ENCODE measurements at places on chromosomes 3 and 15. TPM values are rescaled to one million over a fixed set of nuclear protein-coding genes. Genes with fewer than 3 reads are reported as not detected.

The SPINT1 gene
- 1.2 TPM for total RNA-seq

The NRG4 gene
- total RNA-seq = 1.3 TPM

The DUOX1 gene
- 0.08 TPM for total RNA-seq

GRCh38 chr3:141656771-141657170 lies 81.3 kb upstream of the RNF7 start:
- no peak for DNase-seq

- DNase-seq = no peak
Measured at GRCh38 chr15:89109238-89109637, 21.0 kb downstream of the ABHD2 start.

- DNase-seq = no peak
Measured at GRCh38 chr3:194672876-194673275, 885 bp upstream of the LSG1 start.

GRCh38 chr15:73939138-73939537 lies 12.9 kb downstream of the LOXL1 start:
- no peak for DNase-seq

DNA sequence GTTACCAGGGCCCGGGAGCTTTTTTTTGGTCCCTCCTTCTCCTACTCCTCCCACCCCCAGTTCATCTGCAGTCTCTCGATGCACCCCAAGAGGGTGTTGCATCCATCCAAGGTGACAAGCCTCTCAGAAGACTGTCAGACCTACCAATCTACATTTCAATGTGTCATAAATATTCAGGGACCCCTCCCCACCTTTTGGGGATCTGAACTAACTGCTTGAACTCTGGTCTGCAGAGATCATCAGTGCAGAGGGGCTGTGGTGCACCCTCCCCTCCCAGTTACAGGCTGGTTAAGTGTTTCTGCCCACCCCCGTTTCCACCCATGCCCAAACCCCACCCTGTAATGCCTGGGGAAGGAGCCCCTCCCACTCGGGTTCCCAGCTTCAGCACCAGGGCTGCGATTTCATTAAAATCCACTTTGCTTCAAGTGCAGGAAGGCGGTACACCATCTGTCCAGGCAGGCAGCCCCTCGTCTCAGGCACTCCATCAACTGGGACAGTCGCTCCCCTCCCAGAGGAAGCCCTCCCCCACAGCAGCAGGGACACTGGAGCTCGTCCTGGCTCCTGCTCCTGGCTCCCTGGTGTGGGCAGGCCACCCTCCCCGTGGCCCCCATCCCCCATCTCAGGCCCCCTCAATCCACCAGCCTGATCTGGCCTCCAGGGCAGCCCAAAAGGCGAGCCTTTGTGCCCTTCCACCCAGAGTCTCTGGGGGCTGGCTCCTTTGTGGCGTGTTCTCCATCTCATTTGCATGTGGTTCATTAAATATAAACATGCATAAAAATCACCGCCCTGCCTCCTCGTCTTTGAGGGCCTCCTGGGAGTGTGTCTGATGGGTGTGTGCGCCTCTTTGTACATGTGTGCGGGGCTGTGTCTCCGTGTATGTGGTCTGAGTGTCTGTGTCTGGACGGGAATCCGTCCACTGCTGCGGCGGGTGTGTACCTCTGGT lies 32.3 kb downstream of the RNU5B-1 start:
- DNase-seq = no peak

DNA sequence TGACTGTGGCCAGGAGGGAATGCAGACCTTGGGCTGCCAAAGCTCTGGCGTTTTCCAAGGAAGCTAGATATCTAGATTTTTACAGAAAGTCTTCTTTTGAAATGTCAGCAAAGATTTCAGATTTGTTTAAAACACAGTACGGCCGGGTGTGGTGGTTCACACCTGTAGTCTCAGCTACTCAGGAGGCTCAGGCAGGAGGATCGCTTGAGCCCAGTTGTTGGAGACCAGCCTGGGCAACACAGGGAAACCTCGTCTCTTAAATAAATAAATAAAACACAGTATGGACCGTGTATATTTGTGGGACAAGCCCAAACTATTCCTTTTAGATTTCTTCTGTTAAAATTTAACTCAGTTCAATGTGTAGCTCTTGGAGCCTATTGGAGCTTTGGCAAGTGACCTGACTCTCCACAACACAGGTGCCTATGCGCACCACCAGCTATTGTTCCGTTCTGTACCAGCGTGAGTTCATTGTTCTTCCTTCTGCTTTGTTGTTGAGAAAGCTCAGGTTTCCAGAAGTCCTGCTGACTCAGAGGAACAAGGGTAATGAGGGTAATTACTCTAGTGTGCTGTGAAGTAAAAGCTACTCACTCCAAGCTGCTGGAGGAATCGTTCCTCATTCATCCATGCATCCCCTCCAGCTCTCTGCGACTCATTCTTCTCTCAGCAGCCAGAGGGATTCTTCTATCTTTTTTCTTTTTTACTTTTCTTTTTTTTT lies 73.1 kb upstream of the SLC6A6 start:
- DNase-seq = no peak

- no peak for DNase-seq
Measured at GRCh38 chr3:186209810-186210752, 101.2 kb upstream of the ETV5 start.

DNA sequence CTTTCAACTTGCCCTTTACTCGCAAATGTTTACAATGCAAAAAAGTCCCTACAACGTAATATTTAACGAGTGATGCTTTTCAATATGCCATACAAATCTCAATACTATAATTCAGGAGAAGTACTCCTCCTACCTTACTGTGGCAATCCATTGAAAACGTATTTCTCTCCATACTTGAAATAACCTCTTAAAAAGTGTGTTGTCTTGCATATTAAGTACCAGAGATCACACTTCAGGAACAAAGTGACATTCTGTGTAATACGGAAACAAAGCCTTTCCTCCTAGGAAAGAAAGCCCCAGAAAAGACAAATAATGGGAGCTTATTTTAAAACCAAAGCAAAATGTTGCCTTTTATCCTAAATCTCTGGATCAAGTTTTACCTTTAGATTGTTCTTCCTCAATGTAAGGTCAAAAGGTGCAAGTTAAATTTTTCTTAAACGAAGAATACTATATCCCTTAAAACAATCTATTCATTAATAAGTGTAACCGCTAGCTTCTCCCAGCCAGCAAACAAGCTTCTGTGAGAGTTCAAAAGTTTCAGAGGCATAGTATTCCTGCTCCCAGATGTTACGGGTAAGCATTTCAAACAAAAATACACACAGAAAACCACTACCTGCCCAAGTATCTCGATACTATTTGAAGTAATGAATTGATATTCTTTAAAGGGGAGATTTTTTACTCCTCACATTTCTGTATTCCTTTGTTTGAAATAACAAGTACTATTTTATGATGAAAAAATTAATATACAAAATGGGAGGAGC lies 1.7 kb downstream of the TJP1 start:
- no peak for DNase-seq

GRCh38 chr3:30643763-30644462 lies 37.5 kb downstream of the TGFBR2 start:
- DNase-seq = no peak

DNA sequence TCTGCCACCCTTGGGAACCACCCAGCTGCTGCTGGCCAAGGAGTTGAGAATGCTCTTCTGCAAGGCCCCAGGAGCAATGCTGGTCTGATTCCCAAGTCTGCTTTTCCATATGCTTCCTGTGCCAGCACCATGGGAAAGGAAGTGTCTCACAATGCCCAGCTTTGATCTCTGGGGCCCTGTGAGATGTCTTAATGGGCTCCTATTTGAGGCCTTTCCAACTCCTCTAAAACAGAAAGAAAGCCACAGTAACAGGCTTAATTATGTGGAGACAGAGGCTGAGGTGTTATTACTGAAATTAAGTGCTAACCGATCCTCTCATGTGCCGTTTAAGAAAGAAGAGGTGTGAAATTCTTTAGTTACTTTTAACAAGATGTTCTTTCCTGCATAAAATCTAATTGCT lies 4.5 kb downstream of the EOGT start:
- no peak for DNase-seq

DNA sequence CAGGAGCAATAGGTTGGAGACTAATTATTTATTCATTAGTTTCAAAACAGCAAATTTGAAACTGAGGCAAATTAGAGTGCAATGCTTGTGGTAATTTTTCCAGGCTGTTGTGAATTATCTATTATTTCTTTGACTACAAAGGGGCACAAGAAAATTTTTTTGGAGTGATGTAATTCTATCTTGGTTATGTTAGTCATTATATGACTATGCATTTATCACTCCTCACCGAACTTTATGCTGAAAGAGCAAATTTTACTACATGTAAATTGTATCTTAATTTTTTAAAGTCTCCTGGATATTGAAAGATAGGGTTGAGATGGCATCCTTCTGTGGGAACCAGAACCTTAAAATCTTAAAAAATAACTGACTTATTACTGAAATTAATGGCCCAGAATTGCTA lies 320.0 kb upstream of the ROBO1 start:
- no peak for DNase-seq

The ITPR1 gene
- 39.4 TPM for total RNA-seq

GRCh38 chr3:51974963-51975851 lies at the start of gene ABHD14A:
Gene ABHD14A, plus strand, starts transcription at chr3:51975064. Its CDS starts 72 bp downstream, at chr3:51975136.
- DNase-seq = peak; percentile 71

- DNase-seq = no peak
Measured at GRCh38 chr3:33883538-33883950, 85.1 kb downstream of the PDCD6IP start.

The SKOR1 gene
- total RNA-seq = 0.05 TPM

GRCh38 chr15:26974120-26974780 lies 3.3 kb downstream of the GABRG3 start:
- DNase-seq = no peak

DNA sequence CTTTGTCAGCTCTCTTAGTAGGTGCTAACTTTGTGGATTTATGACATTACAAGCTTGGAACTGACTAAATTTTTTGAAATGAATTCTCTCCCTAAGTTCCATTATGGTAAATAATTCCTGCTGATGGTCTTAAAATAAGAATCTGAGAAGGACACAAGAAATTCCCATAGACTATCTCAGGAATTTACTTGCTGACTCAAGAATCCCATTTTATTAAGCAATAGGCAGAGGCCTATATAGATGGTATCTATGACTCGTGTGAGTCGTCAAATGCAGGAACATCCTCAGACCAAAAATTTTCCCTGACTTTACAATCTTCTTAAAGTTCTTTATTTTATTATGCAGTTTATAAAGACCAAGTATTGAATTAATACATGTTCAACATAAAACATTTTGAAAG lies 30.7 kb upstream of the CBLB start:
- no peak for DNase-seq

The OXTR gene
- 0.28 TPM for total RNA-seq

The HACL1 gene
- total RNA-seq = 46.9 TPM

DNA sequence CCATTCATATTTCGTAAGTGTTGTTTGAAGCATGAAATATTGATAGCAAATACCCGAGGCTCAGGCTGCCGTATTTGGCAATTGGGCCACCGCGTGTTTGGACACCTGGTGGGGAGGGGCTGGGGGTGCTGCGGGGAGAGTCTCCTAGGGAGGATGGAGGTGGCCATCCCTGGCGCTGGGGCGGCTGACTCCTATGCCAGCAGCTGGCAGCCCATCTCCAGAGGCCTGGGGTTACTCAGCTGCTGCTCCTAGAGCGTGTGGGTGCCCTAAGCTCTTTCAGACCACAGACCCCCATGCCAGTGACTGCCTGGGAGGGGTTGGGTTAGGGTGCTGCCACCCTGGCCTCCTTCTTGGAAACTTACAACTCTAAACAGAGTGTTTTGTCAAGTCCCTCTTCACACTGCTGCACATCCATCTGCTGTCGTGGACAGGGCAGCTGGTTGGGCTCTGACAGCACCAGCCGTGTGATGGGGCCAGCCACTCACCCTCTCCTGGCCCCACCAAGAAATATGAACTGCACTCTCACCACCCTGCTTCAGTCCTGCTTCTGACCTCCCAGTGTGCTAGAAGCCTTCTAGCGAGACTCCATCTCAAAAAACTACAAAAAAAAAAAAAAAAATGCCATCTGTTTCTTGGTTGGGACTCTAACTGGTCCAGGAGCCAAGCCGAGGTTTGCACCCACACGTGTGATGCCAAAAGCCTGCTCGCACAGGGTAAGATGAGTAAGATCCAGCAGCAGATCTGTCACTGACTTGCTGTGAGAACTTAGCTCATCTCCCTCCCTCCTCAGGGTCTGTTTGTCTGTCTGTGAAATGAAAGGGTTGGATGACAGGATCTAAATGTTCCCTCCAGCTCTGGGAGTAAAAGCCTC lies 156.2 kb downstream of the MEGF11 start:
- no peak for DNase-seq

All from liver (tissue), 10 donors.